ENCODE measurements at places on chromosomes 7 and 10.

DNA sequence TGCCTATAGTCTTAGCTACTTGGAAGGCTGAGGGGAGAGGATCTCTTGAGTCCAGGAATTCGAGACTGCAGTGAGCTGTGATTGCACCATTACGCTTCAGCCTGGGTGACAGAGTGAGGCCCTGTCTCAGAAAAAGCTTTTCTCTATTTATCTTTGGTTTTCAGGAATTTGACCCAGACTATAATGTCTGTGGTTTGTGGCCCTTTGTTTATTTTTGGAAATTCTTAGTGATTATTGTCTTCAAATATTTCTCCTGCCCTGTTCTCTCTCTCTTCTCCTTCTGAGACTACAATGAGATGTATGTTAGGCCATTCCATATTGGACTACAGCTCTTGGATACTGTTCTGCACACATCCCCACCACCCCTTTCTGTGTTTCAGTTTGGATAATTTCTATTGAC lies 4.7 kb downstream of the MUC12 start:
- DNase-seq, result no peak

GRCh38 chr10:19817231-19817933 lies 1.1 kb downstream of the PLXDC2 start:
- DNase-seq, result no peak

- DNase-seq, result no peak
Measured at GRCh38 chr10:86336341-86336740, 30.3 kb downstream of the GRID1 start.

- no peak for DNase-seq
Measured at GRCh38 chr10:53463539-53463938, 691.0 kb upstream of the MBL2 start.

DNA sequence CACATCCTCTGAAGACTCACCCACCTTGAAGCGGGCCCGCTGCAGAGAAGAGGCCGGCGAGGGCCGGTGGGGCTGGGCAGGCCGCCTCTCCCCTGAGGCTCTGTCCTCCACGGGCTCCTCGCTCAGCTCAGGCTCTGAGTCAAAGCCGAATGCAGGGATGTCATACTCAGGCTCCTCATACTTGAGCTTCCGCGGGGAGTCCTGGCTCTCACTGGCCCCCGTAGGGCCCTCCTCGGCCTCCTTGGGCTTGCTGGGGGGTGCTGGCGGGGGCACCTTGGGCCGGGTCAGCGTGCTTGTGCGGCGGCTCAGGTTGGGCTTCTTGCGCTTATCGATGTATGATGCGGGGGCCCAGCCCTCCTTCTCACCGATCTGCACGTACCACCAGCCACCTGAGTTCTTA lies 109.9 kb downstream of the NEURL1 start:
- no peak for DNase-seq

- no peak for DNase-seq
Measured at GRCh38 chr10:124160176-124160575, 66.8 kb upstream of the CHST15 start.

GRCh38 chr7:21076054-21076453 lies 289.4 kb upstream of the SP8 start:
- no peak for DNase-seq

- DNase-seq, result no peak
Measured at GRCh38 chr10:52020702-52021101, 293.4 kb upstream of the DKK1 start.

- no peak for DNase-seq
Measured at GRCh38 chr10:2049560-2049959, 312.2 kb upstream of the ADARB2 start.

DNA sequence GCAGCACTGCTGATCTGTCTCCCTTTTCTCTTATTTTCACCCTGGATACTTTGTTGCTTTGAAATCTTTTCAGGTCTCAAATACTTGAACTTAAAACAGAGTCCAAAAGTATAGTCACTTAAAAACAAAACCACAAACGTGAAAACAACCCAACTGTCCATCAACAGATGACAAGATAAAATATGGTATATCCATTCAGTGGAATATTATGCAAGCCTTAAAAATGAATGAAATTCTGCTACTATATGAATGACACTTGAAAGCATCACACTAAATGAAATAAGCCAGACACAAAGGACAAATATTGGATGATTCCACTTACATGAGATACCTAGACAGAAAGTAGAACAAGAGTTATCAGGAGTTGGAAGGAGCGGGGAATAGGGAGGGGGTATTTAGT lies 44.7 kb upstream of the EFCAB10 start:
- no peak for DNase-seq

DNA sequence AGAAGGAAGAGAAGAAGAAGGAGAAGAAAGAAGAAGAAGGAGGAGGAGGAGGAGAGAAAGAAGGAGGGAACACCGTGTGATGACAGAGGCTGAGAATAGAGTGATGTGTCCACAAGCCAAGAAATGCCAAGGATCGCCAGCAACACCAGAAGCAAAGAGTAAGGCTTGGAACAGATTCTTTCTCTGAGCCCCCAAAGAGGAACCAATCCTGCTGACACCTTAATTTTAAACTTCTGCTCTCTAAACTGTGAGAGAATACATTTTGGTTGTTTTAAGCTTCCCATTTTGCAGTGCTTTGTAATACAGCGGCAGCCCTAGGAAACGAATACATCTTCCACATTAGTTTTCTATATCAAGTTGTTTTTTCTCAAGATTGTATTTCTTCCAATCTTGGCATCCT lies 13.9 kb upstream of the WNT8B start:
- no peak for DNase-seq

DNA sequence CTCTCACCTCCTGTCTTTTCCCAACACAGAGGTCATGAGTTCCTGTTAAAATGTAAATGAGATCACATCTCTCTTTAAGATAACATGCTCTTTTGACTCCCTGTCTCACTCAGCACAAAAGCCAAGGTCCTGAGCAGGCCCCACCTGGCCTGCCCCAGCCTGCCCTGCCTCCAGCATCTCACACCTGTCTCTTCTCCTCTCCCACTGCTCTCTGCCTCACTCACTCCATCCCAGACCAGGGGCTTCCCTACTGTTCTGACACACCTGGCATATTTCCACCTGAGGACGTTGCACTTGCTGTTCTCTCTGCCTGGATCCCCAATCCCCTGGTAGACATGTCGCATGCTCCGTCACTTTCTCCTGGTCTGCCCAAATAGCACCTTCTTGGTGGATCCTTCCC lies 285.0 kb upstream of the ZMIZ1 start:
- DNase-seq, result no peak

Data from cortex of kidney (tissue), 1 donor.